ENCODE measurements at places on chromosomes 13 and 19. TPM values are rescaled to one million over a fixed set of nuclear protein-coding genes. Genes with fewer than 3 reads are reported as not detected.

LGALS7B gene
- polyA plus RNA-seq: 2.6 TPM

- DNase-seq: no peak
Measured at GRCh38 chr13:31369213-31369612, 169.4 kb downstream of the B3GLCT start.

ZNF304 gene
- polyA plus RNA-seq: 19.3 TPM

GRCh38 chr13:113121183-113121927 is 1.2 kb upstream of the F10 start:
- no peak for DNase-seq

DNA sequence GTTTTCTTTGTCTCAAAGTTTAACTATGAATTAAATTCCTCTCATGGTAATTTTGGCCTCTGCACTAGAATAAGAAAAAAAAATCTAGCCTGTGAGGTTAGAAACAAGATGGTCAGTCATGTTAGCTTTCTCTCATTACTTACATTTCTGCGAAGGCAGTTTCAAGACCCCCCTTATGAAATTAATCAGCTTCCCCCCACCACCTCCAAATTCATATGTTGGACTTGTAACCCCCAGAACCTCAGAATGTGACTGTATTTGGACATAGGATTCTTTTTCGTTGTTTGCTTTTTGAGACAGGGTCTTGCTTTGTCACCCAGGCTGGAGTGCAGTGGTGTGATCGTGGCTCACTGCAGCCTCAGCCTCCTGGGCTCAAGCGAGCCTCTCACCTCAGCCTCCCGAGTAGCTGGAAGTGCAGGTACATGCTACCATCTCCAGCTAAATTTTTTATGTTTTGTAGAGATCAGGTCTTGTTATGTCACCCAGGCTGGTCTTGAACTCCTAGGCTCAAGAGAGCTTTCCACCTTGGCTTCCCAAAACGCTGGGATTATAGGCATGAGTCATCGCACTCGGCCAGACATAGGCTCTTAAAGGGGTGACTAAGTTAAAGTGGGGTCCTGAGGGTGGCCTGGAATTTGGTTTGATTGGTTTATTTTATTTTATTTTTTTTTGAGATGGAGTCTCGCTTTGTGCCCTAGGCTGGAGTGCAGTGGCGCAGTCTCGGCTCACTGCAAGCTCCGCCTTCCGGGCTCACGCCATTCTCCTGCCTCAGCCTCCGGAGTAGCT is 1.4 kb downstream of the PLA2G4C start:
- DNase-seq: no peak

- DNase-seq: no peak
Measured at GRCh38 chr13:41708713-41709112, 251.4 kb downstream of the RGCC start.

Measured in right renal pelvis (tissue), 4 donors.